Smooth muscle cell of trachea (primary cell): ENCODE measurements at places on chromosomes 11 and 22. TPM values are rescaled to one million over a fixed set of nuclear protein-coding genes. Genes with fewer than 3 reads are reported as not detected.

Gene RNASEH2C
- 32.9 and 57.7 TPM in 2 replicates for total RNA-seq

Gene AIFM3
- total RNA-seq, result 0.87 and 2.6 TPM in 2 replicates

Gene KRTAP5-10
- not detected in 2 replicates for total RNA-seq

Gene TMEM132A
- total RNA-seq, result 7.7 and 30.3 TPM in 2 replicates

Gene OR4C16
- not detected in 2 replicates for total RNA-seq

Gene CSF2RB
- 0.44 TPM in 1 of 2 replicates, not detected in the other for total RNA-seq

Gene MS4A15
- not detected in 2 replicates for total RNA-seq

Gene RAPSN
- total RNA-seq, result 0.17 TPM in 1 of 2 replicates, not detected in the other

Gene TRABD
- total RNA-seq, result 21.7 and 25.8 TPM in 2 replicates

Gene OR51T1
- not detected in 2 replicates for total RNA-seq

Gene OR52L1
- not detected in 2 replicates for total RNA-seq

Gene CADM1
- 1.6 and 6.5 TPM in 2 replicates for total RNA-seq

Gene PHETA2
- total RNA-seq, result 14.1 and 26.8 TPM in 2 replicates

Gene ADAMTS8
- 0.87 and 8.9 TPM in 2 replicates for total RNA-seq

Gene CLCF1
- 3.1 TPM in 2 replicates for total RNA-seq

Gene ZNF143
- total RNA-seq, result 19.3 and 21.7 TPM in 2 replicates

Gene NDUFA6
- total RNA-seq, result 34.6 and 86.8 TPM in 2 replicates

Gene LIF
- total RNA-seq, result 10.6 and 40.4 TPM in 2 replicates

Gene SLC22A8
- total RNA-seq, result not detected in 2 replicates

Gene HEPN1
- not detected in 2 replicates for total RNA-seq

Gene P2RY6
- total RNA-seq, result 0.17 TPM in 1 of 2 replicates, not detected in the other

Gene AP5B1
- 7.1 and 10.6 TPM in 2 replicates for total RNA-seq

Gene TRIM6
- 3.3 and 9.7 TPM in 2 replicates for total RNA-seq

Gene PNPLA3
- total RNA-seq, result 6.3 and 9.9 TPM in 2 replicates

Gene ZFTA
- total RNA-seq, result 17.9 and 37.7 TPM in 2 replicates

Gene GALNT18
- 3.8 and 4.6 TPM in 2 replicates for total RNA-seq

Gene PACS1
- total RNA-seq, result 31.3 and 46.0 TPM in 2 replicates

Gene ART1
- total RNA-seq, result not detected in 2 replicates

Gene ME3
- total RNA-seq, result 44.9 and 80.1 TPM in 2 replicates

Gene TUBA8
- total RNA-seq, result 0.66 TPM in 1 of 2 replicates, not detected in the other

Gene CCDC89
- 6.0 and 17.9 TPM in 2 replicates for total RNA-seq

Gene MS4A1
- not detected in 2 replicates for total RNA-seq

Gene SERPING1
- total RNA-seq, result 9.6 and 26.0 TPM in 2 replicates

Gene IFTAP
- total RNA-seq, result 33.7 and 46.5 TPM in 2 replicates

Gene SLC7A4
- total RNA-seq, result 2.0 TPM in 1 of 2 replicates, not detected in the other

Gene TMEM45B
- total RNA-seq, result not detected in 2 replicates

Gene MCAT
- total RNA-seq, result 16.0 and 17.5 TPM in 2 replicates

Gene ABCG4
- under 0.01 and 0.17 TPM in 2 replicates for total RNA-seq

Gene SCUBE2
- total RNA-seq, result 1.5 and 2.2 TPM in 2 replicates

Gene CYB561A3
- 38.1 and 174 TPM in 2 replicates for total RNA-seq

Gene UBE2L3
- 33.6 and 38.0 TPM in 2 replicates for total RNA-seq

Gene NOX4
- total RNA-seq, result 0.83 and 1.0 TPM in 2 replicates

Gene SHISA8
- total RNA-seq, result not detected in 2 replicates

Gene ZP1
- 0.17 TPM in 1 of 2 replicates, not detected in the other for total RNA-seq

Gene SGSM1
- not detected in 2 replicates for total RNA-seq

Gene OR9I1
- not detected in 2 replicates for total RNA-seq

Gene SPDYC
- total RNA-seq, result not detected in 2 replicates

Gene APOL1
- 33.2 and 57.9 TPM in 2 replicates for total RNA-seq

Gene FXYD2
- 0.33 and 0.44 TPM in 2 replicates for total RNA-seq

Gene POTEH
- total RNA-seq, result not detected in 2 replicates

Gene IGSF9B
- 0.15 and 0.66 TPM in 2 replicates for total RNA-seq

Gene TESMIN
- 0.33 and 0.87 TPM in 2 replicates for total RNA-seq

Gene SMIM38
- total RNA-seq, result under 0.01 and 1.7 TPM in 2 replicates

Gene PRRG4
- total RNA-seq, result under 0.01 and 0.15 TPM in 2 replicates

Gene ALDH3B1
- 21.5 and 50.0 TPM in 2 replicates for total RNA-seq

Gene MFNG
- 0.33 and 1.5 TPM in 2 replicates for total RNA-seq

Gene LRP4
- total RNA-seq, result 0.99 and 1.0 TPM in 2 replicates
